GM23248 (cell line): ENCODE measurements at places on chromosomes 3 and 15. TPM values are rescaled to one million over a fixed set of nuclear protein-coding genes. Genes with fewer than 3 reads are reported as not detected.

DNA sequence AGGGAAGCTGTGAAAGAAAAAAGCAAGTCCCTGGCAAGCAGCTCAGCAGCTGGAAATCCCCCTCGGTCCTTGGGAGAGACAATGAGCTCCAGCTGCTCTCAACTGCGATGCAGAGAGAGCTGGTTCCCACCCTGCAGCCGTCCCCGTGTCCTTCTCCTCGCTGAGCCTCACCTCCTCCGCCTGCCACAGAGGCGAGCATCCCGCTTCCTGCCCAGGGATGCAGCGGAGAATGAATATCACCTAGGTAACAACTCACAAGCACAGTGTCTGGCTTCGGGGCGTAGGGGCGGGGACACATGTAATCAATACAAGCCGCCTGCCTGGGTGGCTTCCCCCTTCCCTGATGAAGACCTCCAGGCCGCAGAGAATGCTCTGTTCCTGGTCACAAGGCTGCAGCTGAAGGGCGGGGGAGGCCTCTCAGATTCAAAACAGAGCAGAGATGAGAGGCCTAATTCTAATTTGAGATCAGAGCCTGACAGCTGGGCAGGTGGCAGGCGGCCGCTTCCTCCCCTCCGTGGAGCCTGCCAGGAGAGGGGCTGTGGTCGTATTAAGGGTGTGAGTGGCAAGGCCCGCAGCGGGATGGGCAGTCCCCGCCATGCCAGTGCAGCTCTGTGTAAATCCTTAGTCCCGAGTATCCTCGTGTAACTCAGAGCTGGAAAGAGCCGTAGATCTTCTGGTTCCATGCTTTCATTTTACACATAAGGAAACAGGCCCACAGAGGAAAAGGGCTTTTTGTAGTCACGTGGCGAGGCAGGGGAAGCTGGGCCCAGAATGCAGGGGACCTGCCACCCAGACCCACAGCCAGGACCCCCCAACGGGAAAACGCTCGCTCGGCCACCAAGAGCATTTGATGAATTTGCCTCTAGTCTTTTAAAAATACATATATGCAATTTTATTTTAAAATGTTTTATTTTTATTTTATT is 24.3 kb downstream of the ZDHHC19 start:
- DNase-seq, result no peak

DNA sequence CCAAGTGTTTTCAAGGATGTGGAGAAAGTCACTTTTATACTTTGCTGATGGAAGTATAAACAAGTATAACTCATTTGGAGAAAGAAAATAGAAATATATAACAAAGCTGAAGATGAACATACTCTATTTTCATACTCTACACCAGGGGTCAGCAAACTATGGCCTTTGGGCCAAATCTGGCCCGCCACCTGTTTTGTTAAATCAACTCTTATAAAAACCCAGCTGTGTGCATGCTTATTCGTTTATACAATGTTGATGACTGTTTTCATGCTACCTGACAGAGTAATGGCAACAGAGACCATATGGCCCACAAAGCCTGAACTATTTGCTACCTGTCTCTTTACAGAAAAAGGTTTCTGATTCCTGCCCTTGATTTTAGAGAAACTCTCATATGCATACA is 124.0 kb downstream of the NR1D2 start:
- DNase-seq, result peak; percentile 20

DNA sequence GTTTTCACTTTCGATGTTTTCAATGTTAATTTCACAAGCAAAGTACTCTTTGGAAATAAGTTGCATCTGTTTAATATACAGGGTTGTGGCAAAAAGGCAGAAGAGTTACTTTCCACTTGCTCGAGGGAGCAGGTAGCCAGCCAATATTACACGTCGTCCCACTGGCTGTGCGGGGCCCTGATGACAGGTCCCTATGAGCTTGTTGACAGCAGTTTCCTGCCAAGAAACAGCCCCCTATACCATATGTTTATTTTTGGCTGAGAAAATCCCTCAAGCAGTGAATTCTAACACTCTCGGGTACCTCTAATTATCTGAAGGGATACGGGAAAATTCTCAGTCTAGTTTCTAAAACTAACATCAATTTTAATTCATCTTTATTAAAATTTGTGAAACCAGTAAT is 116.8 kb upstream of the SGO1 start:
- no peak for DNase-seq

GRCh38 chr3:107962037-107962436 is 128.8 kb downstream of the CD47 start:
- no peak for DNase-seq

GRCh38 chr15:99110581-99111320 is 5.9 kb downstream of the SYNM start:
- peak; percentile 31 for DNase-seq

DNA sequence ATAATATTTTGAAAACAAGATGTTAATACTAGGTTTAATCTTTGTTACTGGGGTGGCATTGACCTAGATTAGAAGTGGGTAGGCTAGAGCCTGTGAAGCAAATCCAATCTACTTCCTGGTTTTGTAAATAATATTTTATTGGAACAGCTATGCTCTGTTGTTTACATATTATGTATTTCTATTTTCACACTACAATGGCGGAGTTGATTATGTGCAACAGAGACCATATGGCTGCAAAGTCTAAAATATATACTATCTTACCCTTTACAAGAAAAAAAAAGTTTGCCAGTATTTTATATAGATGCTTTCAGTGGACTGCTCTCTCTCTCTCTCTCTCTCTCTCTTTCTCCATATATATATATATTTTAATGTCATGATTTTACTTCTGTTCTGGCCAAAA is 244.2 kb downstream of the NLGN1 start:
- DNase-seq, result no peak

GRCh38 chr15:27490867-27491595 is 520.0 kb downstream of the GABRG3 start:
- no peak for DNase-seq

The EHHADH gene
- total RNA-seq, result 2.7 and 4.3 TPM in 2 replicates

The FHIT gene
- 0.22 and 1.5 TPM in 2 replicates for total RNA-seq
